ENCODE measurements at places on chromosomes 1 and 21.

DNA sequence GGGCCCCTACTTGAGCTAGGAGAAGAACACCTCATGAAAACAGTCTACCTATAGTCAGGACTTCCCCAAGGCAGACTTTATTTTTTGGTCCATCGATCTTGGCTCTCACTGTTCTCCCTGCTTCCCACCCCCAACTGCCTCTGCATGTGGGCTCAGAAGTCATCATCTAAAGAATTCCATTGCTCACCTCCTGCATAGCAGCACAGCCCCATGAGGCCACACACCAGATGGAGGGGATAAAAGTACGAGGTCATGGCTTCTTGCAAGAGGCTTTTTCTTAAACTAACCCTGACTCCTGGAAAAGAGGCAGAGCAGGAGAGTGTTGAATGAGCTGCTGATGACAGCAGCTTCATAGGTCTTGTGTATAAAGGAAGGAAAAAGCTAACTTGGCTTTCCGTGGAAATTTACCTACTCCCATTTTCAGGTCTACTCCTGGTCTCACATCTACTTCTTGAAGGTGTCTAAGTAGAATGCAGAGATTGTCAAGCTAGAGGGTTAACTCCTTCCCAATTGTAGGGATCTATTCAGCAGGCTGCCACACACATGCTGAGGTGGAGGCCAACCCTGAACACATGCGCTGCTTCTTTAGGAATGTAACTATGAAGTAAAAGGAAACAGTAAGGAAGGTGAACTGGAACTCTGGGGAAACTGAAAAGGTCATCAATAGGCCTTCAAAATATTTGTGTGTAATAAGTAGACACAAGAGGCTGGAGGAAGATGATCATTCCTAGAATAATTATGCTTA is 18.7 kb downstream of the WNT2B start:
- DNase-seq, result no peak

- DNase-seq, result no peak
These were observed 91.7 kb downstream of the CDC14A start for GRCh38 chr1:100443811-100444571.

DNA sequence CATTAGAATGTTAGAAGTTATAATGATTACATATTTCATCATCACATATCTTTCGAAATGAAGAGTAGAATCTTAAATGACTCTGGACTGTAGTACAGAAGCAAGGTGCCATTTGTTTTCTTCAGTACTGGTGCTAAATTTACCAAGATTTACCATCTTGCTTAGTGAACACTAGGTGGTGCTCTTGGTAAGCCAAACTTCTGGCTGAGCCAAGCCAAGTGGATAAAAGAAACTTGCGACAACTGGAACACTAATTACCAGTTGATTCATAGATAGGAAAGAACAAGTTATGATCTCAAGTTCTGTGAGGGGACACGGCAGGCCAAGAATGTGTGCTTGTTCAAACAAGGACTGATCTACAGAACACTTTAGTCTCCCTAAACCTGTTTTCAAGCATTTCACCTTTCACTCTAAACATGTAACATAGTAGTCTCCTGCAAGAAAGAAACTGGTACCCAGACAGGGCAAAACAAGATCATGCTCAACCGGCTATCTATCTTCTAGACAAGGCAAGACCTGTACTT is 19.8 kb downstream of the SPRTN start:
- peak; percentile 12 for DNase-seq

- DNase-seq, result no peak
These were observed 9.6 kb upstream of the GPR37L1 start for GRCh38 chr1:202112859-202113689.

- DNase-seq, result no peak
These were observed 10.7 kb downstream of the HMGN2 start for GRCh38 chr1:26482921-26483320.

- DNase-seq, result no peak
These were observed 84.1 kb downstream of the MAB21L3 start for GRCh38 chr1:116195077-116195868.

DNA sequence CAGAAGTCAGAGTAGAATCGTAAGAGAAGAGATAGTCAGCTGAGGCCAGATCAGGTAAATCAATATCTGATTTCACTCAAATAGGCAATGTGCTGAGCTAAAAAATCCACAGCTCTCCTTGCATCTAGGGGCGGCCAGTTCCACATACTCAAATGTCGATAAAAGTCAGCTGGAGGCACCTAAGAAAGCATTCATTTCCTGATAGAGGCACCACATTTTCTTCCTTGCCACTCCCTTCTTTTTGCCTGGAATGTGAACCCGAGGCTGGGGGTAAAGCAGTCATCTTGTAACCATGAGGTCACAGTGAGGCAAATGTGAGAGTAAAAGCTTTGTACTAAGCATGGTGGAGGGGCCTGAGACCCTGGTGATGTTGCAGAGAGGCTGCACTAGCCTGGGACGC is 24.2 kb upstream of the CTPS1 start:
- DNase-seq, result no peak

- no peak for DNase-seq
These were observed 42.0 kb downstream of the S1PR1 start for GRCh38 chr1:101278845-101279244.

DNA sequence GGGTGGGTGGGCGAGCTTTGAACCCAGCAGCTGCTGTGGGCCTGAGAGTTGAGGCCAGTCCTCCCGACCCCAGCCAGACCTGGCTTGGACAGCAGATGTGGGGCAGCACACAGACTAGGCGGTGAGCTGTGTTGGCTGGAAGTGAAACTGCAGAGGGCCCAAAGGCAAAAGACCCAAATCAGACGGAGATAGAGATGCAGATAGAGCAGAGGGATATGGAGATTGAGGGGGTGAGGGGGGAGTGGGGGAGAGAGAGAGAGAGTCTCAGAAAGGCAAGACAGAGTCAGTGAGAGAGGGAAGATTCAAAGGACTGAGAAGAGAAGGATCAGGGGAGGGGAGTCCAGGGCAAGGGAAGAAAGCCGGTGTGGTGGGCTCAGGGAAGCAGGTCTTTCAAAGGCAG is 17.0 kb upstream of the POU3F1 start:
- no peak for DNase-seq

Data from SK-N-MC (cell line).